ENCODE measurements at places on chromosomes 7 and 10.

GRCh38 chr10:5617521-5617920 is 48.9 kb downstream of the ASB13 start:
- no peak for DNase-seq
- H3K4me1 ChIP-seq = peaks cover 36% of the 10 kb centered on the region
- no peaks in the 10 kb centered on the region for H3K36me3 ChIP-seq

DNA sequence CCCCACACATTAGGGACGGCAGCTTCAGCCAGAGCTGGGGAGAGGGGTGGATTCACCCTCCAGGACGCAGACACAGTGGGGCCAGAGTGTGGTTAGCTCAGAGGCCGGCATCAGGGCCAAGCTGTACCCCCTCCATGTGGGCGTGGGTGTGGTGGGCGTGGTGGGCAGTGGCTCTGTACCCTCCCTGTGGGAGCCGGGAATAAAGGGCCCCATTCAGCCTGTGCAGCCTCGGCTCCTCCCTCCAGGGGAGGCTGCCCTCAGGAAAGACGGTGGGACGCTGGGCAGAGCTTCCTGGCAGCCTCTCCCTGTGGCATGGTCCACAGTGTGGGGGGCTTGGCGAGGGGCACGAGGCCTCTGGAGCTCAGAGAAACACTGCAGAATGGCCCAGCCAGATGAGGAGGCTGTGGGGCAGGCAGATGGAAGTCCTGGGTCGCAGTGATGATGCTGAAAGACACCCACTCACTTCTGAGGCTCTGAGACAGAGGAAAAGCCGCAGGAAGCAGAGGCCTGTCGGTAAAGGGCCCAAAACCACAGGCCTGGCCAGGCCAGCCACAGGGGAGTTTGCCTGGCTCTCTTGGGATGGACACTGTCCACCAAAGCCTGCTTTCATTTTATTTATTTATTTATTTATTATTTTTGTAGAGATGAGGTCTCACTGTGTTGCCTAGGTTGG is 108.0 kb downstream of the SH3PXD2A start:
- peaks cover 7% of the 10 kb centered on the region for H3K4me1 ChIP-seq
- DNase-seq = no peak
- no peaks in the 10 kb centered on the region for H3K36me3 ChIP-seq
- no peak overlapping the region for H3K4me3 ChIP-seq
- H3K27ac ChIP-seq = no peak overlapping the region

DNA sequence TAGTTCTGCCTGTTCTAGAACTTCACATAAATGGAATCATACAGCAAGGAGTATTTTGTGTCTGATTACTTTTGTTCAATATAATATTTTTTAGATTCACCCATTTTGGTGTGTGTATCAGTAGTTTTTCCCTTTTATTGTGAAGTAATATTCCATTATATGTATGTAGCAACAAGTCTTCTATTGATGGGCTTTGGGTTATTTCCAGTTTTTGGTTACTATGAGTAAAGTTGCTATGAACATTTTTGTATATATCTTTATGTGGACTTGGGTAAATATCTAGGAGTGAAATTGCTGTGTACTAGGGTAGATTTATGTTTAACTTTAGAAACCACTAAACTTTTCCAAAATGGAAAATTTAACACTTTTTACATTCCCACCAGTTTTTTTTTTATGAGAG is 35.7 kb downstream of the ADK start:
- H3K4me1 ChIP-seq = no peaks in the 10 kb centered on the region
- no peaks in the 10 kb centered on the region for H3K27me3 ChIP-seq
- H3K36me3 ChIP-seq = no peaks in the 10 kb centered on the region
- no peak overlapping the region for H3K27ac ChIP-seq
- H3K4me3 ChIP-seq = no peak overlapping the region

- H3K4me1 ChIP-seq = peaks cover 7% of the 10 kb centered on the region
- no peak overlapping the region for H3K4me3 ChIP-seq
- H3K36me3 ChIP-seq = no peaks in the 10 kb centered on the region
- no peak for DNase-seq
- H3K27ac ChIP-seq = no peak overlapping the region
These were observed 3.4 kb upstream of the C10orf88 start for GRCh38 chr10:122957474-122957873.

DNA sequence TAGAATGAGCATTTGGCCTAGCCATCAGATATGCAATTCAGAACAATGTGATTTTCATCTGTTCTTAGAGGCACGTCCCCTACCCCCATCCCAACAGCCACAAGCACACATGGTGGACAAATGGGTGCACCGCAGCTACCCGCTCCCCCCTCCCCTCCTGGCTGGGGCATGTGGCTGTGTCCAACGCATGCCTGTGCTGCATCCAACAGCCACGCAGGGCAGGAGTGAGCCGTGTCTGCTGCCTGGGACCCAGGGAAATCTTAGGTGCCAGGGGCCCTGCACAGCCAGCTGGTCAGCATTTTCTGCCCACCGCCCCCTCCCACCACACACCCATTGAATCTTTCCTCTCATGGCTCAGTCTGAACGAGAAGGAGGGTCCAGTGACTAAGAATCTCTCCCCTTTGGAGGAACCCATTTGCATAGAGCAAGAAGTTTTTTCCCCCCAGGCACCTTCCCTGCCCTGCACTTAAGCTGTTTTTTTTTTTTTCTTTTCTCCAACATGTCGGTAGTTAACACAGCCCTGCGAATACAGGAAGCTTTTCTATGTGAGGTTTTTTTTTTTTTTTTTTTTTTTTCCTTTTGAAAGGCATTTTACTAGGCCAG is 138.9 kb downstream of the WDR11 start:
- no peaks in the 10 kb centered on the region for H3K27me3 ChIP-seq
- H3K36me3 ChIP-seq = no peaks in the 10 kb centered on the region
- no peak overlapping the region for H3K4me3 ChIP-seq
- H3K27ac ChIP-seq = no peak overlapping the region
- no peak for DNase-seq

- DNase-seq = no peak
- H3K4me1 ChIP-seq = no peaks in the 10 kb centered on the region
- no peaks in the 10 kb centered on the region for H3K27me3 ChIP-seq
- no peak overlapping the region for H3K27ac ChIP-seq
- no peak overlapping the region for H3K4me3 ChIP-seq
- no peaks in the 10 kb centered on the region for H3K36me3 ChIP-seq
These were observed 54.7 kb upstream of the STEAP4 start for GRCh38 chr7:88361357-88361756.

DNA sequence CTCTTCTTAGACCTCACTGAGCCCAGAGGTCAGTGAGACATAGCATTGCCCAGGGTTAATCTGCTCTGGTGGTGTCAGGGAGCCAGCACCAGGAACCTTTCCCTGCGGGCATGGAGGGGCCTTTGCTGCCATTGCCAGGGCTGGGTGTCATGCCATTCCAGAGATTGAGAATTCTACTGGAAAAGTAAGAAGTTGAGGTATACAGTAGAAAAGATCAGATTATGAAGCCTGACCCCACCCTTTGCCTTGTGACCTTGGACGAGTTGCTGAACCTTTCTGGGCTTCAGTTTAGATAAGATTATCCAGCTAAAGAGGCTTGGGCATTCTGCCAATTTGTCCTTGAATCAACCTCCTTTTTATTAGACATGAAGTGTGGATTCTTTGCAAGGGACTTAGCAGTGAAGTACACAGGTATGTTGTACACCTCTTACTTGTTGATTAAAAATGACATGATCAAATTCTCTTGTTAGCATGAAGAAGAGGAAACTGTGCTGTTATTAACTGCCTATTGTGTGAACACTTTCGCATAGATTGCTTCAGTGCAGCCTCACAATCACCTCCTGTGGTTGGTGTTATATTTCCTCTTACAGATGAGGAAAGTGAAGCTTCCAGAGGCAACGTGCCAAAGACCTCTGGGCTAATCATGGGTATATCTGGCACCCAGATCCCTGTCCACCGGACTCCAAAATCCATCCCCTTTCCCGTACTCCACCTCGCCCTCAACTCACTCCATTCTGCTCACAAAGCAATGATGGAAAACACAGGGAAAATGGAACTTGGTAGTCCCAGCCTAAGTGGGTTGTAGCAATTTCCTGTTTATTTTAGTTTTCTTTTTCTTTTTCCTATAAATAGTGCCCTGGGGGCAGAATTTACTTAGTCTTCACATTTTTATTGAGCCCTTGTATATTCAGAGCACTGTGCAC is 151.3 kb downstream of the CAMK1D start:
- H3K4me1 ChIP-seq = peaks cover 12% of the 10 kb centered on the region
- H3K4me3 ChIP-seq = no peak overlapping the region
- no peaks in the 10 kb centered on the region for H3K27me3 ChIP-seq
- no peak for DNase-seq
- H3K36me3 ChIP-seq = no peaks in the 10 kb centered on the region

- no peak for DNase-seq
- H3K27me3 ChIP-seq = no peaks in the 10 kb centered on the region
- no peaks in the 10 kb centered on the region for H3K36me3 ChIP-seq
- no peak overlapping the region for H3K27ac ChIP-seq
- no peak overlapping the region for H3K4me3 ChIP-seq
- no peaks in the 10 kb centered on the region for H3K4me1 ChIP-seq
These were observed 102.1 kb upstream of the ZNF746 start for GRCh38 chr7:149599636-149600206.

DNA sequence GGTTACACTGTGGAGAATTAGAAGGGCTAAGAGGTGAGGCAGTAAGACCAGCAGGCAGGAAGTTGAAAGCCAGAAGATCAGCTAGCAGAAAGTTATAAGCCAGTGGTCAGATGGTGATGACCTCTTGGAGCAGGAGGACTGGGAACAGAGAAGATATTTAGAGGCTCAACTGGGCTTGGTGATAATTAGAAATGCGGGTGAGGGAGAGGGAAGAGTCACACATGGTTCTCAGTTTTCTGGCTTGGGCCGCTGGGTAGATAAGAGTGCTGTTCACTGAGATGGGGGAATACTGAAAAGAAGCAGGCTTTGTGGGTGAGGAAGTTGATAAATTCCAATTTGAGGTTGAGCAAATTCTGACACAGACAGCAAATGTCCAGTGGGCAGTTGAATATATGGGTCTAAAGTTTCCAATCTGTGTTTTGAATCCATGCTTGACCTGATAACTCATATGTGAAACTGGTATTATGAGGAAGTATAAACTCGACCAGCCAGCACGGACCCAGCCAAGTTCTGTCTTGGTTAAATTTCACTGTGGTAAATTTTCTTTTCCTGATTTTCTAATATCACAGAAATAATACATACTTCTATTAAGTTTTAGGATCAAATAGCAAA is 22.7 kb downstream of the LSMEM1 start:
- H3K27me3 ChIP-seq = no peaks in the 10 kb centered on the region
- no peaks in the 10 kb centered on the region for H3K4me1 ChIP-seq
- no peak overlapping the region for H3K27ac ChIP-seq
- DNase-seq = no peak
- no peak overlapping the region for H3K4me3 ChIP-seq

GRCh38 chr10:132170561-132171361 is 16.0 kb upstream of the DPYSL4 start:
- H3K4me1 ChIP-seq = no peaks in the 10 kb centered on the region
- no peak overlapping the region for H3K27ac ChIP-seq
- no peak overlapping the region for H3K4me3 ChIP-seq
- DNase-seq = no peak

- DNase-seq = peak; percentile 63
- no peaks in the 10 kb centered on the region for H3K27me3 ChIP-seq
- H3K27ac ChIP-seq = no peak overlapping the region
- H3K4me1 ChIP-seq = peaks cover 3% of the 10 kb centered on the region
- H3K4me3 ChIP-seq = peak overlapping the region; percentile 20
- no peaks in the 10 kb centered on the region for H3K36me3 ChIP-seq
These were observed 3.3 kb downstream of the AHR start for GRCh38 chr7:17301471-17302456.

DNA sequence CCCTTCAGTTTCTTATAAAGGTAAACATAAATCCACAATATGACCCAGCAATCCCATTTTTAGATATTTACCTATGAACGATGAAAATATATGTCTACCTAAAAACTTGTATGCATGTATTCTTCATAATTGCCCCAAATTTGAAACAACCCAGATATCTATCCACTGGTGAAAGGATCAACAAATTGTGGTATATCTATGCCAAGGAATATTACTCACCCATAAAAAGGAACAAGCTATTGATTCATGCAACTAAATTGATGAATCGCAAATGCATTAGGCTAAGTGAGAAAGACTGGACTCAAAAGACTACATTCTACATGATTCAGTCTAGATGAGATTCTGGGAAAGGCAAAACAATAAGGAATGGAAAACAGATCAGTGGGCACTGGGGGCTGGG is 126.0 kb upstream of the BTBD16 start:
- H3K27ac ChIP-seq = no peak overlapping the region
- no peak overlapping the region for H3K4me3 ChIP-seq
- H3K4me1 ChIP-seq = peaks cover 21% of the 10 kb centered on the region
- no peaks in the 10 kb centered on the region for H3K27me3 ChIP-seq
- H3K36me3 ChIP-seq = no peaks in the 10 kb centered on the region

GRCh38 chr7:20432071-20432470 is 101.4 kb downstream of the ITGB8 start:
- H3K4me1 ChIP-seq = no peaks in the 10 kb centered on the region
- no peak overlapping the region for H3K4me3 ChIP-seq
- no peak for DNase-seq
- no peaks in the 10 kb centered on the region for H3K27me3 ChIP-seq

- H3K36me3 ChIP-seq = no peaks in the 10 kb centered on the region
- H3K4me1 ChIP-seq = no peaks in the 10 kb centered on the region
- no peak for DNase-seq
These were observed 89.4 kb downstream of the TACC2 start for GRCh38 chr10:122078326-122078725.

DNA sequence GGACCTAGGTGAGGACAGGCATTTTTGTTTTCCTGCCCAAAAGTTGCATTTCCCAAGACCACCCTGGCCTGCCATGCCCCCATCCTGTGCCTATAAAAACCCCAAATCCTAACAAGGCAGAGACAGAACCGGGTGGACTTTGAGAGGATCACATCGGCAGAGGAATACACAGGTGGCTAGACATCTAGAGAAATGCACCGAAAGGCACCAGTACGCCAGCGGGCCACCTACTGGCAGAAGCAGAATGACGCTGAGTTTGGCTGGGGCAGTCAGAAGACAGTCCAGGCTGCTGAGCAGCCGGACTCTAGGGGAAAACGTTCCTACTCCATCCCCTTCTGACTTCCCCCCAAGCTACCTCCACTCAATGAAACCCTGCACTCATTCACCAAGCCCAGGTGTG is 2.8 kb downstream of the AKR1C4 start:
- no peaks in the 10 kb centered on the region for H3K4me1 ChIP-seq
- no peaks in the 10 kb centered on the region for H3K36me3 ChIP-seq
- H3K27me3 ChIP-seq = no peaks in the 10 kb centered on the region
- DNase-seq = no peak
- H3K4me3 ChIP-seq = no peak overlapping the region
- no peak overlapping the region for H3K27ac ChIP-seq

DNA sequence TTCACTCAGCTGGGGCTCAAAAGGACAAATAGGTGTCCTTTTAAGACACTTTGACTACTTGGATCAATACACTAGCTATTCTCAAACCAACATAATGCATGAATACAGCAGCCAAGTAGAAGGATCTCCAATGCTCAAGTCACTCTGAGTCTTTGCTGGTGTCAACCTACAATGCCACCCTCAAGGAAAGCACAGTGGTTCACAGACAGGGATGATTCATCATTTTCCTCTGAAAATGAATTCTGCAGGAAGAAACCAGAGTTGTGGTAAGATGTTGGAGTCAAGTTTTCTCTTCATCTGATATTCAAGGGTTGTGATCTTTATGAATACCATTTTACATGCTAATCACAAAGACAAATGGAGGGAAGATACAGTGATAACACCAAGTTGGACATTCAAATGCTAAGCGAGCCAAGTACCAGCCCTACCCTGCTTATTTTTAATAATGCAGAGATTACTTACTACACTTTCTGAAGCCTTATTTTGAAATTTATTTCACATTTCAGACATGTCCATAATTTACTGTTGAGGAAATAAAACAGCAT is 143.1 kb upstream of the FGFR2 start:
- no peak for DNase-seq
- H3K36me3 ChIP-seq = no peaks in the 10 kb centered on the region
- H3K27ac ChIP-seq = no peak overlapping the region

Measured in ovary (tissue), 10 donors.